Heart left ventricle (tissue), 16 donors: ENCODE measurements at places on chromosomes 5 and 9.
A peak's percentile ranks its signal among the peaks of the same experiment; 100 is the strongest.

GRCh38 chr5:68711293-68712200 lies 382.3 kb upstream of the SLC30A5 start:
- no peak for DNase-seq

- no peak for DNase-seq
These were observed 3.8 kb upstream of the ELAVL2 start for GRCh38 chr9:23829580-23830475.

GRCh38 chr9:2615497-2615896 lies 6.1 kb upstream of the VLDLR start:
- DNase-seq: no peak

DNA sequence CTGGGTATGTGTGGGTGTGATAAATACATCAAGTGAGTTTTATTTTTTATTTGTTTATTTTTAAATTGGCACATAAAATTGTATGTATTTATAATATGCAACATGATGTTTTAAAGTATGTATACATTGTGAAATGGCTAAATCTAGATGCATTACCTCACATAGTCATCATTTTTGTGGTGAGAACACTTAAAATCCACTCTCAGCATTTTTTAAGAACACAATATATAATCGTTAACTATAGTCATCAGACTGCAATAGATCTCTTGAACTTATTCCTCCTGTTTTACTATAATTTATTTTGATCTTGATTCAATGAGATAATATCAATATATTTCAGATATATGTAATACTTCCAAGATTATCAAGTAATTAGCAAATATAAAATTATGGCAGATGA lies 93.9 kb upstream of the ALDH1A1 start:
- DNase-seq: no peak

DNA sequence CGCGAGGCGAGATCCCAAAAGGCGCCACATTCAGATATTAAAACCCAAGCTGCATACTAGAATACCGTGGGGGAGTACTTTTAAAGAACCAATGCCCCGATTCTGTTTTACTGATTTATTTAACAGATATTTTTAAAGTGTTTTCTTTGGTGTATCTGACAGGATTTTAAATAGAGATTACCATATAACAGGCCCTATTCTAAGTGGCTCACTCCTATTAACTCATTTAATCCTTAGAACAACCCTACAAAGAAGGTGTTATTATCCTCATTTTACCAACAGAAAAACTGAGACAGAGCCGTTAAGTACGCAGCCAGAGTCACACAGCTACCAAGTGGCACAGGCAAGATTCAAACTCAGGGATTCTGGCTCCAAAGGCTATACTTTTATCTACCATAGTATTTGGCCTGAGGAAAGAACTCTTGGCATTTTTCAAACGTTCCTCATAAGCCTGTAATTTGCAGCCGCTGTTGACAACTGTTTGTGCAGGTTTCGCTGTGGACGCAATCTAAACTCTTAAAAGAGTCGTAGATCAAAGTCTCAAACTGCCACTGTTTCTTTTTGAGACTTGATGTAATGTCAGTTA lies 550 bp upstream of the TMEM245 start:
- DNase-seq: no peak

- no peak for DNase-seq
These were observed 23.4 kb upstream of the RUFY1 start for GRCh38 chr5:179526978-179527377.

GRCh38 chr5:102767862-102768261 lies 12.8 kb downstream of the PAM start:
- DNase-seq: no peak

DNA sequence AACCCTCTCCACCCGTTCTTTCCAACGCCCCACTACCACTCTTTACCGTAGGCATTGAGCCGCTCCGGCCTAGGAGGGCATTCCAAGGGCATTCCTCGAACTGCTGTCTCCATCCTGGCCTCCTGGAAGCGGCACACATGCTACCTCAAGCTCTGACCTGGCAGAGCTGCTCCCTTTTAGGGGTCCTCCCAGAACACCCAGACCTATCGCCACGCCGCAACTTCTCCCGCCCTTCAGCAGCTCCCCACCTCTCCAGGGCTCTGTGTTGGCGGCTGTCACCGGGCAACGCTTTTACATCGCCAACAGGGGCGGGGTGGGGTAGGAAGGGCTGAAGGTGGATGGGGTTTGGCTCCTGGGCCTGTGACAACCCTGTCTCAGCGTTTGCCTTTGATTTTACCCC lies 4.6 kb upstream of the MYORG start:
- DNase-seq: no peak

DNA sequence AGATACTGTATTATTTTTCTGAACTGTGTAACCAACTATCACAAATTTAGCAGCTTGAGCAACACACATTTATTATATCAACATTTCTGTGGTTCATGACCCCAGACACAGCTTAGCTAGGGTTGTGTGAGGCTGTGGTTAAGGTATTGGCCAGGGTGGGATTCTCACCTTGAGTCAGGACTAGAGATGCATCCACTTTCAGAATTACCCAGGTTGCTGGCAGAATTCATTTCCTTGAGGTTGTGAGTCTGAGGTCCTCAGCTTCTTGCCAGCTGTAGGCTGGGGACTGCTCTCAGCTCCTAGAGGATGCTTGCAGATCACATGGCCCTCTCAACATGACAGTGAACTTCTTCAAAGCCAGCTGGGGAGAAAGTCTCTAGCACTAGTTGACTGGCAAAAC lies 122.5 kb upstream of the RASGRF2 start:
- no peak for DNase-seq

- DNase-seq: no peak
These were observed 319.2 kb upstream of the MPDZ start for GRCh38 chr9:13598738-13599137.

GRCh38 chr5:77806213-77806843 lies 30.2 kb upstream of the TBCA start:
- DNase-seq: no peak

DNA sequence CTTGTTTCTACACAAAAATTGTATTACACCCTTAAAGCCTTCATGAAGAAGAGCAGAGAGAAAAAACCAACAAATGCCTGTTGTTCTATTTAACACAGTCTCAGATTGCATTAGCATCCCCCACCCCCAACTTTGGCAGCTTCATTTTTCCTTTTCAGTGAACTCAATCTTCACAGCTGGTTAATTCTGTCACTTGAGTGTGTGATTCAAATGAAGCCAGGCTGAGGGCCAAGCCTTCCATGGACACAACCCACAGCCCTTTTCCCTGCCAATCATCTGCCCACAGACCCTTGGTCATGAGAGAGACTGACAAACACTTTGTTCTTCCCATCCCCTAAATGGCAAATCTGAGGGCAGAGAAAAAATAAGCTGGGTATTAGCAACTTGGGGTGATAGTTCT lies 217.5 kb upstream of the NMUR2 start:
- DNase-seq: no peak

DNA sequence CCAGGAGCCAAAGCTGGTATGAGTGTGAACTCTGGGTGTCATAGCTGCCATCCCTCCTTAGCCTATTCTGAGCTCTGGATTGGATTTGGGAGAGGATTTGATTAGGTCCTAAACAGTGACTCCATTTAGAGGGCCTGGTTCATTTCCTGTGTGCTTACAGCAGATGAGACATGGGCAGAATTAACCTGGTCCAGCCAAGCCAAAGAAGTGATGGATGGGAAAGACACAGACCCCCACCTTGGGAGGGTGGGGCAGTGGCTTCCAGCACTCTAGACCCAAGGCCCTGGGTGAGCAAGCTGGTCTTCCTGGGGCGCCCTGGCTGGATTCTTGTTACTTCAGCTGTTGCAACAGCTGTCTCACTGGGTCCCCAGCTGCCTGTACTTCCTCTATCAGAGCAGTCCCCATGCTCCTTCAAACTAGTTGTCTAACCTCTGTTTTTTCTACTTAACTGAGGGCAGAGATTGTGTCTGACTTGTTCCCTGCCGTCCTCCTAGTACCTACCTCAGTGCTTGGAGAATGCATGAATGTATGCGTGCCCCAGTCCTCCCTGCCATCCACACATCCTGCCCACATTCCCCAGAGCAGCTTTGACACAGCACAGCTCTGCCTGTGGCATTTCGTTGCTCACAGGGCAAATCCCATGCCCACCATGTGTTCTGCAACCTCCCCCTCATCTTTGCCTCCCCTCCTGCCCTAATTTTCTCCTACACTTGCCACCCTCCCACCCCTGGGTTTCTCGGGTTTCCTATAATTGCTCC lies 115.9 kb downstream of the RGS3 start:
- DNase-seq: peak; percentile 77

GRCh38 chr9:129194221-129194620 lies 16.2 kb upstream of the IER5L start:
- DNase-seq: no peak

- peak; percentile 83 for DNase-seq
These were observed 32.2 kb upstream of the ANGPTL2 start for GRCh38 chr9:127154390-127155191.

- DNase-seq: no peak
These were observed 309.6 kb downstream of the DTWD2 start for GRCh38 chr5:118678746-118679145.

DNA sequence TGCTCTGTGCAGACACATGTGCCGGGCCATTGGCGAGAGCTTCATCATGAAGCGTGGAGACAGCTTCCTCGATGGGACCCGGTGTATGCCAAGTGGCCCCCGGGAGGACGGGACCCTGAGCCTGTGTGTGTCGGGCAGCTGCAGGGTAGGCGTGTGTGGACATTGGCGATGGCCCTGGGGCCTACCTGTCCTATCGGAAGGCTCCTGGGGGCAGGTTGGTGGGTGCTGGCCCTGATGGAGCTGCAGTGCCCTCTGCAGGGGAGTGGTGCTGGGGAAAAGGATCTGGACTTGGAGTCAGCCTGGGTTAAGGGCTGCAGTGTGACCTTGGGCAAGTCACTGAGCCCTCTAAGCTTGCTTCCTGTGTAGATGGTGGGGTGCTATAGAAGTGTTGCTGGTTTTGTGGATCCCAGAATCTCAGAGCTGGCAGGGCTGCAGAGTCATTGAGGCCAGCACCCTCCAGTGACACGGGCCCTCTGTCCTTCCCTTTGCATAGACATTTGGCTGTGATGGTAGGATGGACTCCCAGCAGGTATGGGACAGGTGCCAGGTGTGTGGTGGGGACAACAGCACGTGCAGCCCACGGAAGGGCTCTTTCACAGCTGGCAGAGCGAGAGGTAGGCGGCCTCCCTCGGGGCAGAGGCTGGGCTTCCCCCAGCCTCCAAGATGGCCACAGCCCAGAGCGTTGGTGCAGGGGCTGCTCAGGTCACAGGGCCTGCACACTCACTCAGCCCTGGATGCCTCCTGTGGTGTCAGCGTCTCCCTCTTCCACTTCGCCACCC lies 15.8 kb downstream of the ADAMTS13 start:
- DNase-seq: no peak

DNA sequence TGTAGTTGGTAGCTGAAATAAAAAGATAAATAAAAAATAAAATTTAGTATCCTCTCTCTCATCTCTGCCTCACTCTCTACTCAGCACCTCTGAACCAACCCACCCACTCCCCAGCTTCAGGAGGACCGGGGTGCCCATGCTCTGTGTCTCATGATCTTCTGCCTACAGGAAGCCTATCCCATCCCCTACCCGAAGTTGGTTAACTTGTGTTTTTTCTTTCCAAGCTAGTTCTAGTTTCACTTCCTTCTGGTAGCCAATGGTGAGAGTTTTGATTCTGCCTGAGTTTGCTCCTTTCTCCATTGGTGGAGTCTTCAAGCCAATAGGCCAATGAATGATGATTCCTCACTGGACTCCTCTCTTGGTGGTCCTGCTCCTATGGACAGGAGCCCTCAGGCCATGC lies 32.1 kb downstream of the SNX24 start:
- DNase-seq: no peak

DNA sequence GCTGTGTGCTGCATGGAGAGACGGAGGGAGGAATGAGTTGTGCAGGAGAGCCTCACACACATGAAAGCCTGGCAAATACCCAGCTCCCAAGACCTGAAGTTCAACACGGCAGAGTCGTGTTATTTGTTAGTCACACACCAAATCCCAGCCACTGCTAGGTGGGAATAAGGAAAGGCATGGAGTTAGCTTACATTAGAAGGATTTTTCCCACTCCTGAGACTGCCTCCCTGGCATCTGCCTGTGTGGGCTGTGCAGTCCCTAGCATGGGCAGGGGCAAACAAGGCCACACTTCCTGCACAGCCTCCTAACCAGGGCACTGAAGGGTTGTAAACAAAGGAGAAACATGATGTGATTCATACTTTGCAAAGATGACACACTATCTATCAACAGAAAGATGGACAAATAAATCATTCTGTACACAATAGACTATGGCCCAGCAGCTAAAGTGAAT lies 306.8 kb downstream of the SPOCK1 start:
- DNase-seq: no peak

- no peak for DNase-seq
These were observed 20.4 kb downstream of the HAVCR2 start for GRCh38 chr5:157088342-157088990.

- DNase-seq: peak; percentile 40
These were observed 6.9 kb upstream of the EXOC3 start for GRCh38 chr5:435961-436640.

DNA sequence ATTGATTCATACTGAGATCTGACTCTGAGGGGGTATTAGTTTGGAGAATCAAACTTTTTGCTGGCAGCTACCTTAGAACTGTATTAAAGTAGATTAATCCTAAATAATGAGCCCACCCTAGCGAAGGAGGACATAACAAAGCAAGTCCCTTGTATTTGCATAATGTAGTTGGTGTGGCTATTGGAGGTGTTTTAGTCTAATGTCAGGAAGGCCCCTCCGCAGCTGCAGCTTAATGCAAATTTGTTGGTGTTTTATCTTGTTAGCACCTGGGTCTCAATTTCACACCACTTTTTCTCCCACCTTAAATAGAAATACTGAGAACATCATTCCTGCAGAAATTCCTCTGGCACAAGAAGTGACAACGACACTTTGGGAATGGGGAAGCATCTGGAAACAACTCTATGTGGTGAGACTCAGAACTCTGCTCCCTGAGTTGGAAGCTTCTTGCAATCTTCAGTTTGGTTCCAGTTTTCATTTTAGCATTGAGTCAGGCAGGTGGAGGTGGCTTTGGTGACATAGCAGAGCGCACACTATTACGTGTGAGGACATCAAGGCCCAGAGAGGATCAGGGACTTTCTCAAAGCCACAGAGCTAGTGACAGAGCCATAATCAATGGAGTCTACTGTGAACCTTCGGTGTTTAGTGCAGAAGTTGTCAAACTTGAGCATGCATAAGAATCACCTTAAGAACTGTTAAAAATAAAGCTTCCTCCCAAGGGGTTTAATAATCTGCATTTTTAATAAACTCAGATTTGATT lies 33.9 kb downstream of the DOCK2 start:
- DNase-seq: no peak

- DNase-seq: no peak
These were observed at the start of gene PCDHA12 for GRCh38 chr5:140875085-140876065. TSS of gene PCDHA12 (plus strand) at chr5:140875308. CDS start at chr5:140875473, 165 bp downstream.

GRCh38 chr9:82082563-82082962 lies 94.0 kb downstream of the SPATA31D1 start:
- no peak for DNase-seq

DNA sequence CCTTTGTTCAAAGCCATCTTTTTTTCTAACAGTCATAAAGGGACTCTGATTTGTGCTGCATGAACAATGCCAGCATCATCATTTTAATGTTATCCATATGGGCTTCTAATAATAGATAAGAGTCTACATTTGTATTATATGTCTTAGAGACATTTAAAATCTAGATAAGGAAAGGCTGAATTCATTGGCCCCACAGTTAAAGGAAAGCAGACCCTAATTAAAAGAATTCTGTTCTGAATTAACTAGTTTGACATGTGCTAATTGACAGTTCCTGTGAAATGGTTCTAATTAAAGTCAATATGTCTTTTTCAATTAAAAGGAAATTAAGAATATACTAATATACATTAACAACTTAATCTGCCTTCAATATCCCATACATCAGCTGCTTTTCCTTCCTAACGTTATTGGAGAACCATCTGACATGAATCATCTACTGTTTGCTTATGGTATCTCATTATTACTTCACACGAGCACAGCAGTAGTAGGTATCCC lies 104.7 kb downstream of the NR2F1-AS1 start:
- no peak for DNase-seq

GRCh38 chr5:149404746-149405549 lies 25.9 kb upstream of the IL17B start:
- DNase-seq: no peak
